ENCODE measurements at places on chromosomes 4 and X.

DNA sequence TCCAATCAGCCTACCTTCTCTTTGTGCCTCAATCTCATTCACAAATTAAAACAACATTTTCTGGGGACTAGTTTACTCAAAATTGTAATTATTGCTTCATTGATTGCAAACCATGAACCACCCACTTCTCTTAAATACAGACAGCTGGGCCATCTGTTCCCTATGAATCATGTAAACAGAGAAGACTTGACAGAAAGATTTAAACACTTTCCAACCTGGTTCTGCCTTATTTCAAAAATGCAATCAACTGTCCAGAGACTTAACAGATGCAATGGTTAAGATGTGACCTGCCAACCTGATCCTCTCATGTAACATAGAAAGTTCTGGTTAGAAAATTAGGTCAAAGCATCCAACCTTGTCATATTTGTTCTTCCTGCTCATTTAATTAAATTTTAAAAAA lies 20.8 kb upstream of the SERTM2 start:
- DNase-seq = no peak

GRCh38 chrX:41603596-41603995 lies 85.2 kb upstream of the GPR34 start:
- no peak for DNase-seq

- DNase-seq = no peak
Observed at GRCh38 chr4:152935631-152936445, at the start of gene FHDC1. Gene FHDC1, plus strand, starts transcription at chr4:152936323. Its CDS starts 6,735 bp downstream, at chr4:152943058.

- no peak for DNase-seq
Observed at GRCh38 chr4:165539801-165540200, 161.0 kb downstream of the CPE start.

GRCh38 chrX:71533851-71534561 lies 1.1 kb downstream of the OGT start:
- peak; percentile 27 for DNase-seq

- no peak for DNase-seq
Observed at GRCh38 chr4:152352622-152353116, 183.2 kb downstream of the FBXW7 start.

DNA sequence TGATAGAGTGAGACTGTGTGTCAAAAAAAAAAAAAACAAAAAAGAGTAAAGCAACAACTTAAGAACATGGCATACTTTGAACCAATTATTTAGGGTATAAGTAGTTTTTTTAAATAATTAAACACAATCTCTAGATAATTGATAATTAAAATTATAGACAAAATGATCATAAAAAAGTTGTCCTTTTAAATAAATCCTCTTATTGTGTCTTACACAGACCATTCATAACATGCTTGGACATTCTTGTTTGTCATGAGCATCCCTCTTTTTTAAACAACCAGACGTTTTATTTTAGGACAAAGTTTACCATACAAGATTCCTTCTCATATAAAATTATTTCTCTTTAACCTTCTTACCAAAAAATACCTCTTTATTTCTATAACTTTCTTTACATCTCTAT lies 35.1 kb downstream of the SPCS3 start:
- DNase-seq = no peak

DNA sequence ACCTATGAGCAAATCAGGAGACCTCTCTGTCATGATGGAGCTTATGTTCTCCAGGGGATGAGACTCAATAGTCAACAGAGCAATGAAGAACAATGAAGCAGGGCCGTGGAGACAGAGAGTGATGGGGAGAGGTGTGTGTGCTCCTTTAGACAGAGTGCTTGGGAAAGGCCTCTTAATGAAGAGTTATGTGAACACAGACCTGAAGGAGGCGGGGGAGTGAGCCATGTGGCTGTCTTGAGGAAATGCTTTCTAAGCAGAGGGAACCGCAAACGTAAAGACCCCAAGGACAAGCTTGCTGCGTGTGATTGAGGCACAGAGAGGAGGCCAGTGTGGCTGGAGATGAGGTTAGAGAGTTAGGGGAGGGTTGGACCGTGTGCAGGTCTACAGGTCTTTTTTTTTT lies 53.1 kb downstream of the CHRNA9 start:
- DNase-seq = no peak

DNA sequence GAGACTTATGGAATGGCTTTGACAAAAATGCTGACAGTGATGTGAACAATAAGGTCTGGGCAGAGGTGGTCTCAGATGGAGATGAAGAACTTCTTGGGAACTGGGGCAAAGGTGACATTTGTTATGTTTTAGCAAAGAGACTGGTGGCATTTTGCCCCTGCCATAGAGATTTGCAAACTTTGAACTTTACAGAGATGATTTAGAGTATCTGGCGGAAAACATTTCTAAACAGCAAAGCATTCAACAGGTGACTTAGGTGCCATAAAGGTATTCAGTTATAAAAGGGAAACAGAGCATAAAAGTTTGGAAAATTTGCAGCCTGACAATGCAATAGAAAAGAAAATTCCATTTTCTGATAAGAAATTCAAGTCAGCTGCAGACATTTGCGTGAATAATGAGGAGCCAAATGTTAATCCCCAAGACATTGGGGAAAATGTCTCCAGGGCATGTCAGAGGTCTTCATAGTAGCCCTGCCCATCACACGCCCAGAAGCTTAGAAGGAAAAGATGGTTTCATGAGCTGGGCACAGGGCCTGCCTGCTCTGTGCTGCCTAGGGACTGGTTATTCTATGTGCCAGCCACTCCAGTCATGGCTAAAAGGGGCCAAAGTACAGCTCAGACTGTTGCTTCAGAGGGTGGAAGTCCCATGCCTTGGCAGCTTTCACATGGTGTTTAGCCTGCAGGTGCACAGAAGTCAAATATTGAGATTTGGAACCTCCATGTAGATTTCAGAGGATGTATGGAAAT lies 782.2 kb downstream of the TRAM1L1 start:
- no peak for DNase-seq

DNA sequence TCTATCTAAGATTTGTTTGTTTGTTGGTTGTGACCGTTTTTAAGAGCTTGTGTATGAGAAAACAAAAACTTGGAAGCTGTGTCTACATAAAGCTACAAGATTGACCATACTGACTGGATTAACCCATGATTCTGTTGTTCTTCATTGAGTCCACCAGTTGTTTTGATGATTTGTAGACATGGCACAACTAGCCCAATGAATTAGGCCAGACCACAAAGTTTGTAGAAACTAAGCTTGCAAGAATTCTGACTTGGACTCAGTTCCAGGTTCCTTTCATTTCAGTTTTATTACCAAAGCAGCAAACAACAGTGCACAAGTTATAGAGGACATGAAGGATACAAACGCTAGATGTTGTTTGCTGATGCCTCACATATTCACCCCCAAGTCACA lies 119.3 kb downstream of the RASGEF1B start:
- no peak for DNase-seq

GRCh38 chrX:15714529-15714928 lies 23.5 kb upstream of the CA5B start:
- DNase-seq = no peak

DNA sequence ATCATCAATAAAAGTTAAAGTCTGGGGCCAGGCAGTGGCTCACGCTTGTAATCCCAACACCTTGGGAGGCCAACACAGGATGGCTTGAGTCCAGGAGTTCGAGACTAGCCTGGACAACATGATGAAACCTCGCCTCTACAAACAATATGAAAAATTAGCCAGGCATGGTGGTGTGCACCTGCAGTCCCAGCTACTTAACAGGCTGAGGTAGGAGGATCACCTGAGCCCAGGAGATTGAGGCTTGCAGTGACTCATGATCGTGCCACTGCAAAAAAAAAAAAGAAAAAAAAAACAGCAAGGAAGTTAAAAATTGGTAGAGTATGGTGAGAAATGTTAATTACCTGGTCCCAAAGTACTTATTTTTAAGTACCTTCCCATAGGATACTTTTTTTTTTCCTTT lies 27.5 kb downstream of the FBXW7 start:
- DNase-seq = no peak

DNA sequence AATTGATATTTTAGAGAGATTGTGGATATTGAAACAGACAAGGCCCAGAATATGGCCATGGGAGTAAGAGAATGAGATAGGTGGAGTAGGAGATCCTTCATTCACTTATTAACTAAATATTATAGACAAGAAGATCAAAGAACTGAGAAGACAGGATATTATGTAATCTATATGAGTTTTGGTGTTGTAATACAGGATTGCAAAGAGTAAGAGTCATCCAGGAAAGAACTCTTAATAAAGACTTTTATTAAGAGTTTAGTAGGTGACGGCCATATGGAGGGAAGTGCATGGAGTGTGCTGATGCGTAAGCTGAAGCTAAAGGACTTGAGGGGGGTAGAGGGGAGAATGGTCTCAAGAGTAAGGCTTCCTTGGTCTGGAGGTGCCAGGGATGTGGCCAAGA lies 153.7 kb downstream of the VEGFC start:
- no peak for DNase-seq

- DNase-seq = no peak
Observed at GRCh38 chr4:177405508-177405907, 36.7 kb downstream of the AGA start.

- no peak for DNase-seq
Observed at GRCh38 chr4:54683616-54684346, 26.0 kb downstream of the KIT start.

DNA sequence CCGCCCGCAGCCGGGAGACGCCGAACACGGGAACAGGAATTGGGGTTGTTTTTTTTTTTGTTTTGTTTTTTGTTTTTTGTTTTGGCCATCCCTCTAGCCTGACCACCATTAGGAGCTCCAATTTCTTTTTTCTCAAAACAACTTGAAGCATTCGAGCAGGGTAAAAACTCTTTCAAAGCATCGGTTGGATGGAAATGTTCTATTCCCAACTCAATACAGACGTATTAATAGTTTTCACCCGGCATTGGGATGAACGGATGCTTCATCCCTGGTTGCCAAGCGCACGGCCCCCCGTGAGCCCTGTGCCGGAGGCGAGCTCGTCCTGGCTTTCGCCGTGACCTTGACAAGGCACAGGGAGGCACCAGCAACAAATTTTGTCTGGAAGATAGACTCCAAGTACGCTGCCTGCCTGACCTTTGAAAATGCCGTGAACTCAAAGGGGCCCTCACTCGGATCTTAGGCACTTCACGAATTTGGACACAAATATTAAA lies 352 bp upstream of the MAP3K15 start:
- DNase-seq = no peak

- no peak for DNase-seq
Observed at GRCh38 chr4:112510291-112511092, 5.5 kb downstream of the NEUROG2 start.

DNA sequence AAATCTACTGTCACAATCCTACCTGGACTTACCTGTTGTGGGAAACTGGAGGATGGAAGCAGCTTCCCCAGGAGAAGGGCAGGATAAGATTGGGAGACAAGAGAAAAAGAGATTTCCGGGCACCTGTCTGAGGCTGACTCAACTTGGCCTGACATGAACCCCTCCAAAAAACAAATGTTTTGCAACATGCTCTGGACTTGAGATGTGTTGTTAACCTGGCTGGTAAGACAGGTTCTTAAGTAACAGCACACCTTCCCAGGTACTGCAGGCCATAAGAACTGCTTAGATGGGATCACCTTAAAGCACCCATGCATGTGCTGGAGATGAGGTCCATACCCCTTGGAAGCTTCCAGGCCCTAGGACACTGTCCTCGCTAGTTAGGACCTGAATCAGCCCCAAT lies 4.4 kb upstream of the SMIM43 start:
- DNase-seq = no peak

- no peak for DNase-seq
Observed at GRCh38 chrX:72203421-72203820, 21.9 kb downstream of the PIN4 start.

- no peak for DNase-seq
Observed at GRCh38 chr4:141006242-141006802, 126.9 kb downstream of the RNF150 start.

DNA sequence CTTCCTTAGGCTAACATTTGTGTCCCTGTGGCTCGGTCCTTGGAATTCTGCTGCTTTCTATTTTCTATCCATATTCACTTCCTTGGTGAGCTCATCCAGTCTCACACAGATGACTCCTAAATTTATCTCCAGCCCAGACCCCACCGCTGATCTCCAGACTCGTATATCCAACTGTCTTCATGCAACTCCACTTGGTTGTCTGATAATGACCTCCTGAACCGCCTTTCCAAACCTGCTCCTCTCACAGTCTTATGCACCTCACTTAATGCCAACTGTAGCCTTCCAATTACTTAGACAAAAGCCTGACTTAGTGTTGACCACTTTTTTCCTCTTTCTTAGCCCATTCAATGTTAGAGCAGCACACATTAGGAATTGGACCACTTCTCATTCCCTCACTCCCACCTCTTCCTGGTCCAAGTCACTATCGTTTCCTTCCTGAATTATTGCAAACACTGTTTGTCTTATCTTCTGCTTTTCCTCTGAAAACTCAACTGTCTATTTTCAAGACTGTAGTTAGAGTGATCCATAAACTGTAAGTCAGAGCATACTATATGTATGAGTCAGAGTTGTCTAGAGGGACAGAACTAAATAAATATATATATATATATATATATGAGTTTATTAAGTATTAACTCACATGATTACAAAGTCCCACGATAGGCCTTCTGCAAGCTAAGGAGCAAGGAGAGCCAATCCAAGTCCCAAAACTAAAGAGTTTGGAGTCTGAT lies 292.5 kb downstream of the UNC5C start:
- DNase-seq = no peak

- DNase-seq = no peak
Observed at GRCh38 chr4:101600287-101600686, 190.2 kb upstream of the BANK1 start.

All from stimulated activated CD8-positive, alpha-beta memory T cell treated with anti-CD3 and anti-CD28 coated beads, Interleukin-12 subunit alpha, Interleukin-12 subunit beta, amount 100 ng/mL, for 4 hours (primary cell).